ENCODE measurements at places on chromosomes 12 and 14. TPM values are rescaled to one million over a fixed set of nuclear protein-coding genes. Genes with fewer than 3 reads are reported as not detected.

CD4 gene
- 0.72 TPM for total RNA-seq

USP44 gene
- 4.3 TPM for total RNA-seq

CCDC60 gene
- 1.7 TPM for total RNA-seq

CLEC1A gene
- not detected for total RNA-seq

PMEL gene
- 3.9 TPM for total RNA-seq

GRCh38 chr12:50825372-50825838 lies 17.3 kb upstream of the TMPRSS12 start:
- H3K4me1 ChIP-seq: no peaks in the 10 kb centered on the region
- DNase-seq: peak; percentile 58
- no peak overlapping the region for H3K4me3 ChIP-seq
- H3K27me3 ChIP-seq: no peaks in the 10 kb centered on the region

- H3K27me3 ChIP-seq: no peaks in the 10 kb centered on the region
- H3K36me3 ChIP-seq: peaks cover 20% of the 10 kb centered on the region
- no peak overlapping the region for H3K27ac ChIP-seq
These were observed 101.1 kb downstream of the PLEKHG7 start for GRCh38 chr12:92803903-92804302.

DNA sequence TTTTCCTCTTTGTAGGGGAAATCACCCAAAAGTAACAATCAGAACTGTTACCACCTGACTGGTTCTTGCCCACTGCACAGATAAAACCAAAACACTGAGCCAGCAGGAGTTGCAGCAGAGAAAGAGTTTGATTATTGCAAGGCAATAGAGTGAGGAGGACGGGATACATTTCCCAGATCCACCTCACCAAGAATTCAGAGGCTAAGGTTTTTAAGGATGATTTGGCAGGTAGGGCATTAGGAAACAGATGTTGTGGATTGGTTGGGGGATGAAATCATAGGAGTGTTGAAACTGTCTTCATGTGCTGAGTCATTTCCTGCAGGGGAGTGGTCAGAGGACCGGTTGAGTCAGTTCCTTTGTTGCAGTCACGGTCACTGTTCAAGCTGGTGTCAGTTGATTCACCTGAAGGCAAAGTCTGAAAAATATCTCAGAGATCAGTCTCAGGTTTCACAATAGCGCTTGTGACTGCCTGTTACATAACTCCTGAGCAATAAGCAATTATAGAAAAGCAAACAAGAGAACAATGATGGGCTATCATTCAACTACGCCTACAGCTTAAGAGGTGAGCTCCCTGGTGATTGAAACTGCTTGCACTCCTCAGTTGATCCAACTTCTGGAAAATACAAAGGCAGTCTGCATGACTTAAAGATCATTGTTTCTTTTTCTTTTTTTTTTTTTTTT lies 20.3 kb upstream of the AMN1 start:
- H3K27me3 ChIP-seq: no peaks in the 10 kb centered on the region
- H3K36me3 ChIP-seq: no peaks in the 10 kb centered on the region
- H3K27ac ChIP-seq: peak overlapping the region; percentile 80

DNA sequence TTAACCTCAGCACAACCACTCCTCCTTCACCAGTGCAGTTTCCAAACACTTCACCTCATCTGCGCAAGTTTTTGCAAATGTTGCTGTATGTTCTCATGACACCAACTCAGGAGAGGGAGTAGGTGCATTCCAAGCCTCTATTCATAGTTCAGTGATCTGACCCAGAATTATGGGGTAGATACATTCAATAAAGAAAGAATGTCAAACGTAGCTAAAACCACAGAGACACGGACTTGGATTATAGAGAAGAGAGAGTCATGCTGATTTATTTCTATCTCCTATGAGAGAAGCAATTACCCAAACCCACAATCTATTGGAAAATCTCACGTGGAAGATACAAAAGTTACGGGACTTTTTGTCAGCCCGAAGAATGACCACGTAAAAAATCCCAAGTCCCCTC lies 1006.0 kb upstream of the TMEM132C start:
- peak; percentile 38 for DNase-seq
- H3K27me3 ChIP-seq: no peaks in the 10 kb centered on the region
- peak overlapping the region; percentile 67 for H3K27ac ChIP-seq
- H3K4me1 ChIP-seq: no peaks in the 10 kb centered on the region
- no peaks in the 10 kb centered on the region for H3K36me3 ChIP-seq
- no peak overlapping the region for H3K4me3 ChIP-seq

DNA sequence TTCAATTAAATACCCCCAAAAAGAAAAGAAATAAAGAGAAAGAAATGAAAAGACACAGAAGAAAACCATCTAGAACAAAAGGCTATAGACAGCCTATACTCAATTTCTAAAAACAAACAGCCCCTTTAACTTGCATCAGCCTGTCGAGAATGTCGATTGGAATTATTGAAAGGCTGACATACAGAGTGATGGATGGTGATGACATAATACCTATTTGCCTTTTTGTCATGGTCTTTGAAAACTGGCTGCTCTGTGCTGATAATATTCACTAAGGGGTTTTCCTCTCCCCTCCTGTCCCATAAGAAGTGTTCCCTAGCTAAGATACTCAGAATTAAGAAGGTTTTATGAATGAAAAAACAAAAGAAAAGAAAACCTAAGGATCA lies 393.7 kb downstream of the SOX5 start:
- H3K4me3 ChIP-seq: no peak overlapping the region
- H3K27ac ChIP-seq: no peak overlapping the region
- no peak for DNase-seq
- no peaks in the 10 kb centered on the region for H3K27me3 ChIP-seq
- no peaks in the 10 kb centered on the region for H3K36me3 ChIP-seq
- no peaks in the 10 kb centered on the region for H3K4me1 ChIP-seq

DNA sequence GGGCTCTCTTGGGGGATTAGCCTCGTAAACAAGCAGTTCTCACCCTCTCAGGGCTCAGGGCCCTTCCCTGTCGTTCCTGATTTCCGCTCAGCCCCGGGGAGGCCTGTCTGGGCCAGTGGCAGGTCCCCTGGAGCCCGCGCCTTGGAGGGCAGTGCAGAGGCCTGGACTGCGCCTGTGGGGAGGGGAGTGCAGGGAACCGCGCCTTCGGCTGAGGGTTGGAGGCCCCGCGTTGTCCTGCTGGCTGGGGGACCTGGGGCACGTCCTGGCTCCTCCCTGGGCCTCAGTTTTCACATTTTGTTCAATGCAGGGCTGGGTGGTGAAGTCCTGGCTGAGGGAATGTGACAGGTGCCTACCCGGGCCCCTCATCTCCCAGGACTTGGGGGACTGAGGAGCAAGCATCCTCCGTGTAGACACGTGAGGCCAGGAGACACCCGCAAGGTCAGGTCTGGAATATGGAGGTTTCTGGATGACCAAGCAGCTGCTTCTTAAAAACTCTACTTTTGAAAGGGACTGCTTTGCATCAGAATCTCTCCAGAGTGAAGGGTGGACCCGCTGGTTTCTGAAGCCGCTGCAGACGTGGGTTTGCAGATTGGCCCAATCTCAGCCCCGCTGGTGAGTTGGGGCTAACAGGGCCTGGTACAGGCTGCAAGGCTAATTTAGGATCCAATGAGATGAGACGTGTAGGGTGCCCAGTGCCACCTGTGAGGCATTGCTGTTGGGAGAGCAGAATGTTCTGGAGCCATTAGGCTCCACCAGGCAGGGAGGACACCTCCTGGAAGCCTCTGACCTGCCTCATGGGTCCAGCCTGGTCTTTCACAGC lies 80.2 kb downstream of the KIF26A start:
- H3K4me3 ChIP-seq: no peak overlapping the region
- H3K27ac ChIP-seq: no peak overlapping the region
- no peaks in the 10 kb centered on the region for H3K36me3 ChIP-seq

DNA sequence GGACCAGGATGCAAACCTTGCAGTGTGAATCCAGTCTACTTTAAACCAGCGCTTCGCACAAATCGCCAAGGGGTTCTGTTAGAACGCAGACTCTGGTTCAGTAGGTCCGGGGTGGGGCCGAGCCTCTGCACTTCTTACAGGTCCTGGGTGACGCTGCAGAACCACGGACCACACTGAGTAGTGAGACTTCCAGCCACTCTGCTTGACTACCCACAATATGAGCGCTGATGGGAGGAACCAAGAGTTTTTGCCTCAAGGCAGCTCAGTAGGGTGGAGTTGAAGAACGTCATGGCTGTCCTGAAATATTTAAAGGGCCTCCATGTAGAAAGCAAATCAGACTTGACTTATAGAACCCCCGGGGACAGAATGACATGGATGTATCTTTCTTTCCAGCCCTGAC lies 138.0 kb upstream of the CRY1 start:
- H3K27me3 ChIP-seq: no peaks in the 10 kb centered on the region
- H3K36me3 ChIP-seq: no peaks in the 10 kb centered on the region
- no peaks in the 10 kb centered on the region for H3K4me1 ChIP-seq
- H3K4me3 ChIP-seq: no peak overlapping the region

DNA sequence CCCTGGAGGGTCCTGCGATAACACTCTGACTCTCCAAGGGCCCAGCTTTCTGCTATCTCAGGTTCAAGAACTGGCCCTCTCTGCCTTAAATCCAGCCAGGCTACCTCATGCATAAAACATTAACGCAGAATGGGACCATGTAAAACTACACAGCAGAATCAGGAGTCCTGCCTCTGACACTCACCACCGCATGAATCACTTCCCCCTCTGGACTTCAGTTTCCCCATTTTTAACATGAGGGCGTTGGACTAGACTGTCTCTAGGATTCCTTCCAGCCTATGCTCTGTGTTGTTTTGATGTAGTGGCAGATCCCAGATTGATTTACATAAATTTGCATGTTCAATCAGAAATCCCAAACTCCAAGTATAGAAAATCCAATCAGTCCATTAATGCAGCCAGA lies 3.3 kb downstream of the NCKAP5L start:
- H3K27ac ChIP-seq: peak overlapping the region; percentile 66
- H3K4me3 ChIP-seq: peak overlapping the region; percentile 22
- no peaks in the 10 kb centered on the region for H3K27me3 ChIP-seq
- H3K4me1 ChIP-seq: peaks cover 41% of the 10 kb centered on the region

- H3K27ac ChIP-seq: no peak overlapping the region
- H3K4me3 ChIP-seq: no peak overlapping the region
- DNase-seq: no peak
- no peaks in the 10 kb centered on the region for H3K27me3 ChIP-seq
These were observed 35.8 kb downstream of the TIMELESS start for GRCh38 chr12:56413392-56413791.

- H3K4me1 ChIP-seq: no peaks in the 10 kb centered on the region
- peak; percentile 10 for DNase-seq
- H3K4me3 ChIP-seq: no peak overlapping the region
- no peaks in the 10 kb centered on the region for H3K27me3 ChIP-seq
These were observed 27.3 kb upstream of the CHPT1 start for GRCh38 chr12:101670007-101670671.

DNA sequence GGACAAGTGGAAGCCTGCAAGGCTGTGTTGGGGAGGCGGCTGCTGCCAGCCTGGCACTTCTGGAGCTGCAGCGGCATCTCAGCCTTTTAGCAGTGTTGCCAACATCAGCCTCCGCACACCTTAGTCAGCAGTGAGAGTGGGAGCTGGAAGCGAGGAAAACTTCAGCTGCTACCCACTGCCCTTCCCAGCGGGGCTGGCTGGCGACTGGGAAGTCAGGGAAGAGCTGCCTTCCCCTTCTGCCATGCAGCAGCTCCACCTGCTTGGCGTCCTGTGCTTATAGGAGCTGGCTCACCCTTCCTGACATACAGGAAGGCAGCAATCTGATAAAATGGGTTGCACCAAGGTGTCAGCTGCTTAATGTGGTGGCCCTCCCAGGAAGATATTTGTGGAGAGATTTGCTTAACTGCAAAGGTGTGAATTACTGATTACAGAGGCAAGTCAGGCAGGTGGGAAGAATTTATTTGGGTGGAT lies 15.4 kb upstream of the PLEKHG3 start:
- no peaks in the 10 kb centered on the region for H3K4me1 ChIP-seq
- DNase-seq: no peak
- no peaks in the 10 kb centered on the region for H3K36me3 ChIP-seq
- H3K27me3 ChIP-seq: peaks cover 6% of the 10 kb centered on the region
- no peak overlapping the region for H3K27ac ChIP-seq
- no peak overlapping the region for H3K4me3 ChIP-seq

GRCh38 chr12:22935501-22935900 lies 310.5 kb downstream of the ETNK1 start:
- no peak overlapping the region for H3K27ac ChIP-seq
- no peaks in the 10 kb centered on the region for H3K27me3 ChIP-seq
- H3K36me3 ChIP-seq: no peaks in the 10 kb centered on the region
- H3K4me1 ChIP-seq: peaks cover 4% of the 10 kb centered on the region

DNA sequence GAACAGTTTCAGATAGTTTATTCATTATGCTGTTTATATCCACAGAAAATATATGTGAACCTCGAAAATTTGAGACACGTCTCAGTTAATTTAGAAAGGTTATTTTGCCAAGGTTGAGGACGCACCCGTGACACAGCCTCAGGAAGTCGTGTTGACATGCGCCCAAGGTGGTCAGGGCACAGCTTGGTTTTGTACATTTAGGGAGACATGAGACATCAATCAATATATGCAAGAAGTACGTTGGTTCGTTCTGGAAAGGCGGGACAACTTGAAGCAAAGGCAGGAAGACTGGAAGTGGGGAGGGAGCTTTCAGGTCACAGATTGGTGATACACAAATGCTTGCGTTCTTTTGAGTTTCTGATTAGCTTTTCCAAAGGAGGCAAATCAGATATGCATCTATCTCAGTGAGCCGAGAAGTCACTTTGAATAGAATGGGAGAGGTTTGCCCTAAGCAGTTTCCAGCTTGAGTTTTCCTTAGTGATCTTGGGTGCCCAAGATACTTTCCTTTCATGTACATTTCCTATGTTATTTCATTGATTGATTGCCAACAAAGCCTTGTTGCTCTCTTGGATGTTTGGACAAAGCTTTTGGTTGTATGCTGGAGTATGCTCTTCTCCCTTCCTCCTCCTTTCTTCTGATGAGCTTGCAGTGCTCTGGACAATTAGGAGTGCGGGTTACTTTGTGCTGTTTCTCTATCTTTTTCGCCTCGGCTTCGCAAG lies 3.2 kb downstream of the SNAPC1 start:
- peak; percentile 27 for DNase-seq
- H3K4me3 ChIP-seq: no peak overlapping the region
- H3K27ac ChIP-seq: no peak overlapping the region
- peaks cover 12% of the 10 kb centered on the region for H3K36me3 ChIP-seq
- no peaks in the 10 kb centered on the region for H3K27me3 ChIP-seq

DNA sequence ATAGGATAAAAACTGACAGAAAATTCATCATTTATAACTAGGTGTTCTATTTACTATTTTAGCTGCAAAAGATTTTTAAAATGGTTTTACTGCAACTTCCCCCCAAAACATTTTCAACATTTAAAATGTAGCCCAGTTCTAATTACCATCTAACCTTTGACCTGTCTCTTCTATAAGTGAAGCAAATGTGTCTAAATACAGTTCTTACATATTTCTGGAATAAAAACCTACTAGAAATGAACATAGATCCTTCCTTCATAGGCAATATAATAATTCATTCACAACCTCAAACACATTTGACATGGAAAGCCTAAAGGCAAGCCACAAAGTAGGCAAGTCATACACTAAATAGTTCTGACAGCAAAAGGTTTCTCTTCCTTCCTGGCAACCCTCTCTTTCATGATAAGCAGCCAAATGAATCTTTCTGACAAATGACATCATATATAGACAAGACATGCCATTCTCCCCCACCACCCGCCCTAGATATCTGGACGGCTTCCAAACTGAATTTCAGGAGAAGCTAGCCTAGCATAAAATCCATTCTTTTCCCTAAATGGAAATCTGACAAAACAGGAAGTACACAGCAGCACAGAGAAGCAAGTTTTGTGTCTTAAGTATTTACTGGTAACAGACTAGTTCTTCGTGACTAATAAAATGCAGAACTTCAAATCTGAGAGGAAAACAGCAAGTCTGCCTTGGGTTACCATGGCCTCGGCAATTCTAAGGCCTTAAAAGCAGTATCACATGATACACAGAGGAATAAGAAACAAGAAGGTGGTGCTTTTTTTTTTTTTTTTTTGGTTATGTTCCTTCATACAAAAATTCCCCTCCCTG lies 17.2 kb upstream of the ARID4A start:
- no peaks in the 10 kb centered on the region for H3K27me3 ChIP-seq
- H3K27ac ChIP-seq: peak overlapping the region; percentile 75
- H3K4me1 ChIP-seq: peaks cover 17% of the 10 kb centered on the region

All from astrocyte (in vitro differentiated cells and primary cell).